ENCODE measurements at places on chromosomes 13 and 19.
A peak's percentile ranks its signal among the peaks of the same experiment; 100 is the strongest.

GRCh38 chr13:108049211-108049610, 166.1 kb downstream of the LIG4 start:
- no peak for DNase-seq
- no peaks in the 10 kb centered on the region for H3K36me3 ChIP-seq
- H3K4me3 ChIP-seq: no peak overlapping the region
- no peaks in the 10 kb centered on the region for H3K27me3 ChIP-seq
- H3K4me1 ChIP-seq: no peaks in the 10 kb centered on the region

DNA sequence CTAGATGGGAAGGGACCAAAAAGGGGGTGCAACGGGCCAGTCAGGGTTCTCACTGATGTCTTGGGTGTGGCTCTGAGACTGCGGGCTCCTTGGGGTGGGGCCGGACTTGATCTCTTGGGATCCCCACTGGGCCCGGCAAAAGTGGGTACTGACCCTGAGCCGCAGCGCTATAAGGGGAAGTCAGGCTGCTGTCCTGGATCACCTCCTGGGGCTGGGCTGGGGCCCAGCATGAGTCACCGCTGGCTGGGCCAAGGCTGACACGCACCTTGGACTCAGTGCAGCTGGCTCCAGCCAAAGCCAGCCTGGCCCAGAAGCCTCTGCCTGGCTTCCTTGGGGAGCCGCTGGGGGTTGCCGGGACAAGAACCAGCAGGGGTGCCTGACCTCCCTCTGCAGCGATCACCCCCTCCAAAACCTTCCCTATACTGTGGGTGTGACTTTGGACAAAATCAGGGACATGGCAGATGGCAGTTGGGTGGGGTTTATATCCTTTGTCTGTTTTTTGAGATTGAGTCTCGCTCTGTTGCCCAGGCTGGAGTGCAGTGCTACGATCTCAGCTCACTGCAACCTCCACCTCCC, 617 bp upstream of the IQCN start:
- DNase-seq: peak; percentile 91
- H3K36me3 ChIP-seq: peaks cover 22% of the 10 kb centered on the region
- H3K4me3 ChIP-seq: no peak overlapping the region
- H3K4me1 ChIP-seq: peaks cover 51% of the 10 kb centered on the region
- H3K27me3 ChIP-seq: no peaks in the 10 kb centered on the region

- DNase-seq: no peak
- no peak overlapping the region for H3K4me3 ChIP-seq
- no peaks in the 10 kb centered on the region for H3K36me3 ChIP-seq
- no peak overlapping the region for H3K27ac ChIP-seq
These were observed 9.0 kb upstream of the SBK3 start for GRCh38 chr19:55554302-55554701.

DNA sequence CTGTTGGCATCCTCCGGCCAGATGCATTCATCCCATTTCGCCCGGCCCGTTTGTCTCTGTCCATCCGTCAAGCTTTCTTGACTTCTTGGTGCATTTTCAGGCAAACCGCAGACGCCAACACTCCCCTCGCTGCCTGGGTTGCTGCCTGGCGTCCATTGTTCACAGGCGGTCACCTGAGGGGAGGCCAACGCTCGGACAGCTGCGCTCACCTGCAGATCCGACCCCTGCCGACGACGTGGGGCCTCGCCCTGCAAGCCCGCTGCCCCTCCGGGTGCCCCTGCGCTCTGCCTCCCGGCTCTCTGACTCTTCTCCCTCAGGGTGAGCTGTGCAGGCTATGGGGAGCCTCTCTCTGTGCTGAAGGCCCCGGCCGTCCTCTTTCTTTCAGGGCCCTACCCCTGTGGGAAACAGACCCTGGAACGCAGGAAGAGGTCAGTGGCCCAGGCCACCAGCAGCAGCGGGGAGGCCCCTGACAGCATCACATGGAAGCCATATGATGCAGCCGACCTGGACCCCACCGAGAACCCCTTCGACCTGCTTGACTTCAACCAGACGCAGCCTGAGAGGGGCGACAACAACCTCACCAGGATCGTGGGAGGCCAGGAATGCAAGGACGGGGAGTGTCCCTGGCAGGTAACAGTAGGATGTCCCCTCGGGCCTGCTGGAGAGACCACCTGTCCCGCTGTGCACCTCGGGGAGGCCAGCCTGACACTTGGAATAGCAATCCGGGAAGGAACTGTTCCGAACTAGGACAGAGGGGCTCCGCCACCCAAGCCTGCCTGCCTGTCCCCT, 14.8 kb upstream of the PROZ start:
- H3K27ac ChIP-seq: no peak overlapping the region
- H3K36me3 ChIP-seq: no peaks in the 10 kb centered on the region
- H3K4me1 ChIP-seq: no peaks in the 10 kb centered on the region
- no peaks in the 10 kb centered on the region for H3K27me3 ChIP-seq
- DNase-seq: no peak

DNA sequence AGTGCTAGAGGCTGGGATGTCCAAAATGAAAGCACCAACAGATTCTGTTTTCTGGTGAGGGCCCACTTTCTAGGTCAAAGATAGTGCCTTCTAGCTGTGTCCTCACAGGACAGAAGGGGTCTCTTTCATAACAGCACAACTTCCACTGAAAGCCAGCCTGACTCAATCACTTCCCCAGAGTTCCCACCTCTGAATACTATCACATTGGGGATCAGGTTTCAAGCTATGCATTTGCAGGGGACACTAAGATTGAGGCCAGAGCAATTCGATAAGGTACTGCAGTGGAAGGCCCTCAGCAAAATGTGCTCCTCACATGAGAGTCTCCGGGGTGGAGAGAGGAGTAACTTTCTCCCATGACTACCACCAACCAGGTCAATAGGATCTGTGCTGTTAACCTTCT, 1501.5 kb downstream of the EFNB2 start:
- no peaks in the 10 kb centered on the region for H3K36me3 ChIP-seq
- H3K27me3 ChIP-seq: no peaks in the 10 kb centered on the region
- no peak overlapping the region for H3K4me3 ChIP-seq
- DNase-seq: no peak
- H3K4me1 ChIP-seq: no peaks in the 10 kb centered on the region
- H3K27ac ChIP-seq: no peak overlapping the region

DNA sequence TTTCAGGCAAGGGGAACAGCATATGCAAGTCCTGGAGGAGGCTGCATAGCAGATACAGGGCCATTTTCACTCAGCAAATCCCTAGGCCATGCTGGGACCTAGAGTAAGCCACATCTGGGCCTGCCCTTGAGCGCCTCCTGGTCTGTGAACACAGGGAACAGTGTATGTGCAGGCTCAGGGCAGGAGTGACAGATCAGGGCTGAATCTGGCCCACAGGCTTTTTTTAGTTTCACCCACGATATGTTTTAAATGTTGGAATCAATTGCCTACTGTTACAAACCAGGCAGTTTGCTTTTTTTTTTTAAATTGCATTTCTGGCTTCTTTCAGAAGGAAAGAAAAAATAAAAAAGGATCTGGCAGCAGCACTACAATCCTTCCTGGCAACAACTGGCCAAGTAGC, 1.5 kb upstream of the TMEM145 start:
- peaks cover 48% of the 10 kb centered on the region for H3K27me3 ChIP-seq
- H3K36me3 ChIP-seq: no peaks in the 10 kb centered on the region
- no peak overlapping the region for H3K27ac ChIP-seq
- no peak for DNase-seq
- H3K4me3 ChIP-seq: no peak overlapping the region

DNA sequence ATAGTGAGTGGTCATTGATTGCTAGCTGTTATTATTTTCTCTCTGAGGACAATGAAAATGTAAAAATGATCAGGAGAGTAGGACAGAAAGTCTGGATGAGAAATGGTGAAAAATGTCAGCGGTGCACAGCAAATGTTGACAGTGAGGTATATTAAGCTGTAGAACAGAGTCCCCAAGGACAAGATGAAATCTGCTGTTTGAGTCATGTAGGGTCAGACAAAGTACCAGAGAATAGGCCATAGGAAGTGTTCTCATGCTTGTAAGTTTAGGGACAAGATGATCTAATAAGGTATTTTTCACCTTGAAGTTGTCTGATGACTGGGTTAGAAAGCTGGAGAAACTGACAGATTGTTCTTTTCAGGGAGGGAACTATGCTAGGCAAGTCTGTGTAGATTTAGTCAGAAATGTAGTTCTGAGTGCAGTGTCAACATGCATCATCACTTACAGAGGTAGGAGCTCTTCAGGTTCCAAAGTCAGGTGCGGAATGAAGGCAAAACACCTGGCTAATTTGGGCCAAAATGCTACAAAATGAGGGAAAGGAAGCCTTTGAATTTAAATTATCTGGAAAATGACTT, 369.3 kb downstream of the DLEU7 start:
- H3K36me3 ChIP-seq: no peaks in the 10 kb centered on the region
- DNase-seq: no peak
- H3K4me1 ChIP-seq: no peaks in the 10 kb centered on the region
- H3K27ac ChIP-seq: peak overlapping the region; percentile 63
